ENCODE measurements at places on chromosomes 13 and 19.

DNA sequence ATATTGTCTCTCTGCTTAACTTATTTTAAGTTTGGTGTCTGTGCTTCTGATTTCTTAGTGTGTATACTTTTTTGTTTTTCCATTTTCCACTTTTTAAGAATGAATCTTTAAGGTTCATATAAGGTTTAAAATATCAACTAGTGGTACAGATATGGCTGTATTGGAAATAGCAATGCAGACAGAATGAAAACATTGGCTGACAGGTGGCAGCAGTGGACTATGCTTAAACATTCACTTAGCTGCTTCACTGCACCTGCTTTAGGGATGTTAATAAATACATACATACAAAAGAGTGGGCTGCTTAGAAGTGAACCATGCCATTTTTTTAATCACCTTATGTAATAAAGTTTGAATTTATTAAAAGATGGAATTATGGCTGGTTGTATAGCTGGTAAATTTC is 27.3 kb downstream of the TM9SF2 start:
- no peak for DNase-seq

GRCh38 chr13:53240401-53241025 is 211.9 kb downstream of the OLFM4 start:
- DNase-seq = no peak

DNA sequence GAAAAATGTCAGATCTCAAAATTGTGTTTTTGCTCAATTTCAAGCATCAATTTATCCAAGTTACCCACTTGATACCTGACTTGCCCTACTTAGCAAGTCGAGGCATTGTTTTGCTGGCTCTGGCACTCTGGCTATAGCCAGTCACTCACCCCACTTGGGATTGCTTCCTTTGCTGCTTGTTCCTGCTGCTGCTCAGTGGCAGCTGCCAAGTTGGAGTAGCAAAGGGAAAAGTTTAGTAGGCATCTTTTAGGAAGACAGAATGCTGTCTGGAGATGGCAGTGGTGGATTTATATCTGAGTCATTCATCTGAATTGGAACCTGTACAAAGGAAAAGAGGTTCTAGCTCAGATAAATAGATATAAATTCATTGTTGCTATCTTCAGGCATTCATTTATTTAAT is 41.2 kb downstream of the PCCA start:
- no peak for DNase-seq

GRCh38 chr19:45385392-45386221 is 15.2 kb upstream of the ERCC2 start:
- DNase-seq = no peak

GRCh38 chr19:17339088-17339741 is 1.9 kb downstream of the GTPBP3 start:
- no peak for DNase-seq

GRCh38 chr13:48909056-48909389 is 66.7 kb upstream of the FNDC3A start:
- DNase-seq = no peak

- DNase-seq = no peak
Measured at GRCh38 chr19:33159893-33160292, 28.0 kb downstream of the WDR88 start.

Measured in NCI-H524 treated with DMSO at 0.1 percent for 48 hours (cell line).